ENCODE measurements at places on chromosomes 3 and 15. TPM values are rescaled to one million over a fixed set of nuclear protein-coding genes. Genes with fewer than 3 reads are reported as not detected.

DNA sequence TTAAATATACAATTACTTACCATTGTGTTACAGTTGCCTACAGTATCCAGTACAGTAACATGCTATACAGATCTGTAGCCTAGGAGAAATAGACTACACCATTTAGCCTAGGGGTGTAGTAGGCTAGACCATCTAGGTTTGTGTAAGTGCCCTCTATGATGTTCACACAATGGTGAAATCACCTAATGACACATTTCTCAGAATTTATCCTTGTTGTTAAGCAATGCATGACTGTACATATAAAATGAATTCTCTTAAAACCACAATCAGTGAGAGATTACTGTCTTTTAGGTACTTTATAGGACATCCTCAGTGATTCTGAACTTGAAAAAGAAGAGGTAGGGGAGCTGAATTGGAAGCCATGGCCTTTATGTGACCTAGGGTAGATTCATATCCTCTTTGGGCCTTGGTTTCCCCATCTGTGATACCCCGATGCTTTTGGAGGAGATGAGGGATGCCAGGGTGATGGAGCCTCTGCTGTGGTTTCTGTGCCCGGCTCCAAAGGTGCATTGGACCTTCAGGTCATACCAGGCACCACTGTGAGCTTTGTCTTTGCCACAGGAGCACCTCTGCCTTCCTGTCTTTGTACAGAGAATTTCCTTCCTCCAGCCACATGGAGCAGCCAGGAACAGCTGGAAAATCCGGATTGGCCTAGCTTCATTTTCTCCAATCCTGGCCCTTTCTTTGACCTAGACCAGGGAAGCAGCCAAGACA lies 51.9 kb upstream of the FLNB start:
- DNase-seq, result no peak

- no peak for DNase-seq
Observed at GRCh38 chr3:69987833-69988232, 11.7 kb upstream of the SAMMSON start.

ZFAND6 gene
- 47.6 TPM for polyA plus RNA-seq

DNA sequence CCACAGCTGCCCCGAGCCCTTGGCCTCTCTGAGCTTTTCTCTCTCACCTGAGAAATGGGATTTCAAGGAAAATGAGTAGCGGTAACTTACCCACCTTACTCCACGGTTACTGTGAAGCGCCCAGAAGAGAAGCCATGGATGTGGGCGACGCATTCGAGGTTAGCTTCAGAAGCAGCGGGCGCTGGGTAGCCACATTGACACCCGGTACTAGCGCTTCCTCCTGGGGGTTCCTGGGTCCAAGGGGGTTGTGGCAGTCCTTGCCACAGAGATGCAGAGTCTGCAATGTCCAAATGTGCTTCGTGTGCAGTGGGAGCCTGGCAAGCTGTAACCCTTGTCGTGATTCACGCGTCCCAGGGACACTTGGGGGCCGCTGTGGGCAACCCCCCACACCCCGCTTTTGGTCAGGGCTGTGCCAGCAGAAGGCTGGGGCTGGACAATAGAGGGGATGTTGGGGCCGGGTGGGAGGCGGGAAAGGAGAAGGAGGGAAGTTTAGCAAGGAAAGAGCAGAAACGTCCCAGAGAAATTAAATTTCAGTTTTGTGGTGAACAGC lies 41.4 kb upstream of the FURIN start:
- DNase-seq, result no peak

DNA sequence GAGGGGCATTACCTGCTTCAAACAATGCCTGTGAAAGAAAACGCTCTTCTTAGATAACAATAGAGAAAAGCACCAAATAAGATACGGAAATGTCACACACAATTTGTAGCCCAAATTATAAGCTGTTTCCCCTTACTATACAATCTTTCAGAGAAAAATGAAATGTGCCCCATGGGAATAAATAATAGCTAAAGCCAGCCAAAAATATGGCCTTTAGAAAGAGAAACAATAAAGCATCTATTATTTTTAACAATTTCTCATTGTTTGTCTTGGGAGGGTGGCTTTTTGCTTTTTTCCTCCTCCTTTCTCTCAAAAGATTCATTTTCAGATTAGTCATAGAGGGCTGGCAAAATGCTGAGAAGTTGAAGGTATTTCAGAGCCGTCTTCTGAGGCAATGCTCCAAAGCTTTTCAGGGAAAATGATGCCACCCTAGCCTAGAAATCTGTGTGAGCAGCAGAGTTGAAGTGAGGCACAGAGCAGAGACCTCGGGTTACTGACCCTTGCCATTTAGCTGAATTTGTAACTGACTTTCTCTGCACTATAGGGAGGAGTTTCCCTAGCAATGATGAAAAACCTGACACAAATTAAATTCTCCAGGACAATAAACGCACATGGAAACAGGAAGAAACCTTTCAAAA lies 86.3 kb upstream of the PRICKLE2 start:
- DNase-seq, result no peak

ZDHHC23 gene
- 5.7 TPM for polyA plus RNA-seq

DNA sequence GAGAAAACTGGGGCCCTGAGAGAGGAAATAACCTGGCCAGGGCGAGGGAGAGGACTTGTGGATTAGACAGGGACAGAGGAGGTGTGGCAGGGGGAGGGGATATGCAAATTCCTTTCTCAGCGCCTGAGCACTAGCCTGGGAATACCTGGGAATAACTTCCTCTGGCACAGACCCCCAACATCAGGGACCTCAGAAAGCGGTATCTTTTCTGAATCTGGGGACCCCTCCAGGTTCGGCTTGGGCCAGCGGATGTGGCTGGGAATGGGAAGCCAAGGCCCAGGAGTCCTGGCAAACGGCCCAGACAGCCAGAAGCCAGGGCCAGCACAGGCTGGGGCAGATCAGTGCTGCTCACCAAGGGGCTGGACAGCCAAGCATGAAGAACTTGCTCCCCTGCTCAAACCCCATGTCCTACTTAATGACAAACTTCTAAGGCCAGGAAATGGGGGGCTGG lies 9.2 kb upstream of the ACSBG1 start:
- peak; percentile 52 for DNase-seq

GRCh38 chr3:194487289-194488054 lies 670 bp upstream of the ATP13A3 start:
- peak; percentile 55 for DNase-seq

FOXL2 gene
- polyA plus RNA-seq, result not detected

DNA sequence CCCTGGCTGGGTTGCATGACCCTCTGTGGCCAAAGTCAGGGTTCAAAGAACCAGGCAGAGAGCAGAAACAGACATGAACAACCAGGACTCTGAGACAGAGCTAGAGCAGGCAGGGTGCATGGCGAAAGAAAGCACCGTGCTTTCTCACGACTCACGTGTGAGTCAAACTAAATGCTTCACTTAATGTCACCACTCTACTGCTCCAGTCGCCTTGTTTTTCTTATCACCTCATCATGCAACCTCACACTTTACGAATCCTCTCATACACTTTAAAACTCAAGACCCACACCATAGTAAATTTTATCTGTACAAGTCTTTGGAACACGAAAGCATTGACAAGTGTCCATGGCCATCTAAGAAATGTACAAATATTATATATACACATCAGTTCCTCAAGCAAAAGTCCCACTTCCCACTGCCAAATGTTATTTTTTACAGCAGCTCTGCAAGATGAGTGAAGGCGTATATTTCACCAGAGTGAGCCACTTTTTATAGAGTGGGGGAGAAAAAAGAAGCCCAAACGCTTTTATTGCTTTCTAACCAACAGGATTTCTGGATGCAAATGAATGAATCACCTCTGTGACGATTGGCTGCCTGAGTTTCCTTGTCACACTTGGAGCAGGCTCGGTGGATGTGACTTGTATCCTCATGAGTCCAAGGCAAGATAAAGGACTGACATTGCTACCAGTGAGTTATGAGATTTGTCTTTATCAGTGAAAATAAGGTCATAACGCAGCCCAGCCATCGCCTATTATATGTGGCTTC lies 16.0 kb upstream of the MEGF11 start:
- no peak for DNase-seq

TGM5 gene
- not detected for polyA plus RNA-seq

GRCh38 chr15:58555162-58556027 lies 123.6 kb downstream of the LIPC start:
- DNase-seq, result no peak

CHRD gene
- polyA plus RNA-seq, result 9.2 TPM
